ENCODE measurements at places on chromosomes 3 and 15.

GRCh38 chr15:32718821-32719716 is 1.3 kb downstream of the GREM1 start:
- DNase-seq, result no peak

DNA sequence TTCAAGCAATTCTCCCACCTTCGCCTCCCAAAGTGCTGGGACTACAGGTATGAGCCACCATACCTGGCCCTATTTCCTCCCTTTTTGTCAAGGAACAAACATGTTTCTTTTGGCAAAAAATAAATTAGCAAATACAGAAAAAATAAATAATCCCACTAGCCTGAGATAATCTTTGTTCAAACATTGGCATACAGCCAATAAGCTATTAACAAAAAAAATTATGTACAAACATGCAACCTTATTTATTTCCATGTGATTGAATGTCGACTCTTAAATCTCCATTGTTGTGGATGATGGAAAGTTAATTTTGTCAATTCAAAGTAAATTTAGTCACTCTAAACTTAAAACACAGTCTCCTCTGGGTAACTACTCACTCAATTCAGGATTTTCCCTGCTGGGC is 18.3 kb upstream of the IL16 start:
- DNase-seq, result no peak

DNA sequence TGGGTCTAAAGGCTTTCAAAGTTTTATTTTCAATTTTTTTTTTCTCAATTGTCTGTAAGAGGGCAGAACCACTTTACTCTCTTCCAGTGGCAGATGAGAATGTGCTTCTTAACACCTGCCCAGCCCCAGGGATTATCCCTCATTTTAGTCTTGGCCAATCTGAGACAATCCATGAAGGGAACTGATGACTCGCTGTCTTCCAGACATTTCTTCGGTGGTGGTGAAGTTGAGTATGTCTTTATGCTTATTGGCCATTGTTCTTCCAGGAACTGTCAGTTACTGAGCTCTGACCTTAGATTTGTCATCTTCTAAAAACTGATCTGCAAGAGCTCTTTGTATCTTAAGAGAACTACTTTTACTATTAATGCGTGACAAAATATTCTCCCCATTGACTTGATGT is 139.5 kb downstream of the TJP1 start:
- DNase-seq, result no peak

DNA sequence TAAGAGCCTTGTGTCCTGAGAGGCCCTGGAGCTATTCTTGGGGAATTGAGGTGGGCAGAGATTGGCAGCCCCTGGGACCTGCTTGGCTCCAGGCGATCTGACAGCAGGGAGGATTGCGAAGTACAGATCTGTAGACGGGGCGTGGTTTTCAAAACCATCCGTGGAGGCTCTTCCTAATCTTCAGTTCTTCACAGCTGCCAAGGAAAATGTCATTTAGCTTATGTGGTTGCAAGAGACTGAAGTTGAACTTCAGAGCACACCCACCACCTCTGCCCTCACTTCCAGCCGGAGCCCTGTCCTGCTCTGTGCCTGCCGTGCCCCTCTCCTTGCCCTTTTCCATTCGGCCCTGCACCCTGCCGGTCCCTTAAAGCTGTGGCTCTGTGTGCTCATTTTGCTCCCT is 12.9 kb downstream of the NISCH start:
- no peak for DNase-seq

Measured in stimulated activated CD4-positive, alpha-beta T cell treated with anti-CD3 and anti-CD28 coated beads, Interleukin-4, amount 100 ng/mL, for 48 hours (primary cell).